ENCODE measurements at places on chromosomes 7 and 10. TPM values are rescaled to one million over a fixed set of nuclear protein-coding genes. Genes with fewer than 3 reads are reported as not detected.

ANXA8L1 gene
- 2.2 TPM for total RNA-seq

IKZF1 gene
- total RNA-seq: 9.9 TPM

ANKRD2 gene
- total RNA-seq: 0.43 TPM

ADAM22 gene
- 4.4 TPM for total RNA-seq

GJD4 gene
- total RNA-seq: not detected

FKBP6 gene
- 45.4 TPM for total RNA-seq

CDHR3 gene
- total RNA-seq: 7.5 TPM

SERPINE1 gene
- 5.8 TPM for total RNA-seq

GRCh38 chr7:142760071-142760642, 10.6 kb upstream of the PRSS2 start:
- no peak for DNase-seq

DNA sequence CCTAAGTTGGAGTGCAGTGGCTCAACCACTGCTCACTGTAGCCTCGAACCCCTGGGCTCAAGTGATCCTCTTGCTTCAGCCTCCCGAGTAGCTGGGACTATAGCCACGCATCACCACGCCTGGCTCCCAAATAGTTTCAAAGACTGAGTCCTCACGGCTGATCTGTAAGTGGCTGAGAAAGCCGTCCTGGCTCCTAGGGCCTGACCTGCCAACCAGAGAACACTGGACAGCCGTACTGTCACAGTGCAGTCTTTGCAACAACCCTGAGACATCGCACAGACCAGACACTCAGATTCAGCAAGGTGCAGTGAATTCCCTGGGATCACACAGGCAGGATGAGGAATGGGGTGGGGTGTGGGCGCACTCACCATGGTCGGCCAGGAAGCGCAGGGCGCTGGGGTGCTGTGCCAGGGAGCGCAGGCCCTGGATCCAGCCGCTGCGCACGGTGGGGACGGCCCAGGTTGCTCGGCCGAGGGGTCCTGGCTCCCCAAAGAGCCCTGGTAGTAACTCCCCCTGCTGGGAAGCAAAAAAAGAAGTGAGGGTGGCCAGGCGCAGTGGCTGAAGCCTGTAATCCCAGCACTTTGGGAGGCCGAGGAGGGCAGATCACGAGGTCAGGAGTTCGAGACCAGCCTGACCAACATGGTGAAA, 10.7 kb downstream of the BRAT1 start:
- no peak for DNase-seq

DNA sequence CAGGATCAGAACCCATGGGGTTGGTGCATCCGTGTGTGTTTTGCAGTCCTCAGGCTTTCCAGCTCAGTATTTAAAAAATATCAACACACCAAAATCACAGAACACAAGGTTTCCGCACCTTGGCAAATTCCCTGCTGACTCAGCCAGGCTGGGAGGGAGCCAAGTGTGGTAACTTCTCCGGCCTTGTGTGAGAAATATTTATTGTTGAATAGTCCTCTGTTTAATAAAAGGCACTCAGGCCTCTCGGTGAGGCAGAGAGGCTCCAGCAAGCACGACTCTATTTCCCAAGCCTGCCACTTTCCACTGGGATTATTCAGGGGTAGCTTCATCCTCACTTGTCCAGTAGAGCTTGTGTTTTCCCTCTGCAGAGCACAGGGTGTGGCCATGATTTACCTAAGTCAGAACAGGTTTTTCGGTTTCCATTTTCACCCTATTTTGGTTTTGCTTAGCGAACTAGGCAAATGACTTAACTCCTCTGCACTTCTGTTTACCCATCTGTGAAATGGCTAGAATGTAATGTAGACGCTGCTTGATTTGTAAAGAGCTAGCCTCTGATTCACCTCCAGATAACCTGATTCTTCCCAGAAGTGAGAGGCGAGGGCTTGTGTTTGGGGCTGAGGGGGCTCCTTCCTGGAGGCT, 13.0 kb upstream of the CHST15 start:
- peak; percentile 65 for DNase-seq

- no peak for DNase-seq
Measured at GRCh38 chr7:19853261-19853832, 79.9 kb upstream of the TMEM196 start.

GRCh38 chr10:48487244-48487643, 117.6 kb downstream of the ARHGAP22 start:
- no peak for DNase-seq

DNA sequence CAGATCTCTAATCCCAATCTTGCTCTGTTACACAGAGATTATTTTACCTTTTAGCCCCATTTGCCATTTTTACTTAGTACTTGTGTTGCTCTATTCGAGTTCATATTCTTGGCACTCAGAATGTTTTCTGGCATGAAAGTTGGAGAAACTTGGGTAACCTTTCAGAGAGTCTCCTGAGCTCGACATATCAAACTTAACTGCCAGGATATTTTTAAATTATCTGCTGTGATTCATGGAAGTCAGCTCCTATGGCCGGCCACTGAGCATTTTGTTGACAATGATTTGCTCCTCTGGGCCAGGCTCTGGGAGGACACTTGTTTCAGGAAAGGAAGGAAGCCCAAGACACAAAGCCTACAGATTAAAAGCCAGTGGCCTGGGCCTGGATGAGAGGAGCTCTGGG, 396.7 kb downstream of the TNS3 start:
- DNase-seq: no peak
